ENCODE measurements at places on chromosomes 5 and 9.
A peak's percentile ranks its signal among the peaks of the same experiment; 100 is the strongest.

DNA sequence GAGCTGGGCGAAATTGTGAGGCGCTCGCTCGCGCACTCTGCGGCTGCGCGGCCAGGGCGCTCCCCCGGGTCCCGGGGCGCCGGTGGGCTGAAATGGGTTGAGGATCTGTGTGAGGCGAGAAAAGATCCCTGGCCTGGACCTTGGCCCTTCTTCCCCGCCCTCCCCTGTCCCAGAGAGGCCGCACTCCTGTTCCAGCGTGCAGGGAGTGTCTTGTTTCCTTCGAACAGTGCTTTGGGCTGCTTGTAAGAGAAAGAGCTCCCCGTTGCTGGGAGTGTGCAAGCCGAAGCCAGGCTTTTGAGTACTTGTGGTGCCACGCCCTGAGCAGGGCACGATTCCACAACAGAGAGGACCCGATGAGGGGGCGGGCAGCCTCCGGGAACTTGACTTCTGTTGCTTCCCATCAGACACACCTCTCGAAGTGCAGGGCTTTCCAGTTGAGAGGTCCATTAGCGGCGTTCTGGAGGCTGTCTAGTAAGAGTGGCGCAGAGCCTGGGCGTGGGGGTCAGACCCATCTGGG lies 535 bp downstream of the DOLPP1 start:
- peak; percentile 94 for DNase-seq

- no peak for DNase-seq
Observed at GRCh38 chr5:80348171-80348570, 28.4 kb downstream of the SPZ1 start.

- DNase-seq = no peak
Observed at GRCh38 chr5:143153332-143154119, 250.0 kb downstream of the NR3C1 start.

DNA sequence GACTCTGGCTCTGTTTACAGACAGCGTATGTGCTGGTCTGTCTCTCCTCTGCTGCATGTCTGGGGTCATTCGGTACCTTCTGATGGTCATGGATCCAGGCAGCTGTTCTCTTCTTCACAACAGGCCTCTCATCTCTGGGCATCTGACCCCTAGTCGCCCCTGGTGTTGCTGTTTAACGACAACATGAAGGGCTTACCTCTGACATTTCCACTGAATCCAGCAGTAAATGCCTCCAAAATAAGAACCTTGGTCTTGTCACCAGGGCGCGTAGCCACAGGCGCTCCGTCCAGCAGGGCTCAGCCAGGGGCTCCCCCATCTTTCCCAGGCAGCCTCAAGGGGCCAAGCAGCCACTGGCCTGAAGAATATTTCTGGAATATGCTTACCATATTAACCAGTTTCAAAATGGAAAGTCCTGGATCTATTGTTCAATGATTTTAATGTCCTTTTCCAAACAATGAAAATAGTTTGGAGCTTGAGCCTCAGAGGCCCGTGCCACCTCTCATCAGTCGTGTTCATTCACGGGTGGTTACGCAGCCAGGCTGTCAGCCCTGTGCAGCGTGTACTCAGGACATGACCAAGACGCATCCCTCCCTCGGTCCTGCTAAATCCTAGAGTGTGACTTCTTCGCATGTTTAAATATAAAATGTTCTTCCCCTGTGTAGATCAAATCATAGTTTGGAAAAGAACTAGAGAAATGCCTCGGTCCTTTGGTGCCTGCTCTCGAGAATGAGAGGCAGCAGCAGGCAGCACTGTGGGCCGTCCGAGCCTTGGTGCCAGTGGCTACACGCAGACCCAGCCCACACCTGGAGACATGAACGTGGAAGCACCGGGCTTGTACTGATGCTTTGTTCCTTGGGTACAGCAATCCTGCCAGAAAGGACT lies 30.1 kb upstream of the LRRC14B start:
- DNase-seq = no peak

DNA sequence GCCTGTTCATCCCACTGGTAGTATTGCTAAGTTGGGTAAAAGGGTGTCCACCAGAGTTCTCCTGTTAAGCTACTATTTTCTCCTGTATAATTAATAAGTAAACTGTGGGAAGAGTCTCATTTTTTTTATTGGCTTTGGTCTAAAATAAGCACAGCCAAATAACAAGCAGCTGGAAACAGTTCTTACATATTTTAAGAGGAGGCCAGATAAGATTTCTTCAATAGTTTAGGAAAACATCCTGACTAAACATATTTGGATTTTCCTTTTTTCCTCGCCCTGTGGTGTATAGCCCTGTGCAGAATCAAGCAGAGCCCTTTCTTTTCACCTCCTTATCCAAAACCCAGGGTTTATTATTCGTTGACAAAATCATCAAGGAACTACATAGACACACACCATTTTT lies 122.2 kb upstream of the ZNF608 start:
- no peak for DNase-seq

- DNase-seq = peak; percentile 5
Observed at GRCh38 chr5:17426104-17426749, 71.8 kb upstream of the TAF11L2 start.

DNA sequence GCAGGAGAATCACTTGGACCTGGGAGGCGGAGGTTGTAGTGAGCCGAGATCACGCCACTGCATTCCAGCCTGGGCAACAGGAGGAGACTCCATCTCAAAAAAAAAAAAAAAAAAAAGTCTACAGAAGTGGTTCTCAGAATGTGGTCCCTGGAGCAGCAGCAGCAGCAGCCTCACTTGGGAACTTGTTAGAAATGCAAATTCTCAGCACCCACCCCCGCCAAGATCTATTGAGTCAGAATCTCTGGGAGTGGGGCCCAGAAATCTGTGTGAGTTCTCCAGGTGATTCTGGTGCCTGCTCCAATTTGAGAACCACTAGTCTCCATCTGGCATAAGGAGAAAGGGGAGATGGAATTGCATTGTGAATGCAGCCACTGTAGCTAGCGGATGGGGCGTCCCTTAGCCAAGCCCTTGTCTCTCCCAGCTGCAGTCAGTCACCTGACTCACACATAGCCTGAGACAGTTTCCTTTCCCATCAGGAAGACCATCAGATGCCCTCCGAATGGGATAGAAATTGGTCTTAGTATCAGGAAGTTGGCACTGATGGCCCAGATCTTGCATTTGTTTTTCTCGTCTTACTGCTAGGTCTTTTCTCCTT lies 12.2 kb upstream of the PTCH1 start:
- DNase-seq = no peak

GRCh38 chr5:87051502-87052113 lies 216.1 kb upstream of the RASA1 start:
- DNase-seq = no peak

- no peak for DNase-seq
Observed at GRCh38 chr9:20569525-20569924, 52.8 kb downstream of the MLLT3 start.

DNA sequence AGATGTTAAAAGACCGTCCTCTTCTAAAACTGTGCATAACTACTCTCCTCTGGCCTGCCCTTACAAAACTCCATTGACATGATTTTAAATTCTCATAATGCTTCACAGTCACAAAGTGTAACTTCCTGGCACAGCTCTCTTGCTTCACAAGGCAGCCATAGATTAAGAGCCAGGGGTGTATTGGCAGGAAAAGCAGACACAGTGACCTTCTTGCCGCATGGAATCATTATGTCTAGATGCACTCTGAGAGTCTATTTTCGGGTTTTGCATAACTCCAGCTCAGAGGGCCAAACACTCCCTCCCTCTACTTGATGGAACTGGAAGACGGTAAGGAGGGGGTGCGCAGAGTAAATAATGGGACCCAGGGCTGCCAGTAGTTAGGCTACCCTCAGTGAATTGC lies 110.1 kb downstream of the MARCHF3 start:
- DNase-seq = no peak

DNA sequence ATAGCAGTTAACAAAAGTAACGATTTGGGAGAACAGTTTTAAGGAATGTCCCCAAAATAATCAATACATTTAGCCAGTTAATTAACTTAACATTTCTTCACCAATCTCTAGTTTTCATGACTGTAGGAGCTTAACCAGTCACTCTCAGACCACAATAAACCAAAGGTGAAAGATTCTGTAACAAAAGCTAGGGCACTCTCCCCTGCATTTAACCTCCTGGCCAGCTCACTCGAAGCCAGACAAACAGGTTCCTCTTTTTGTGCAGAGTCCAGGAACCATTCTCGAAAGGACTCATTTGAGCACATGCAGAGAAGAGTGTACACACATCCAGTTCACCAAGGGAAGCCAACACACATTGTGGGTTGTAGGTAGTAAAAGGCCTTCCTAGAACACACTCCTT lies 6.5 kb downstream of the IL7R start:
- DNase-seq = no peak

GRCh38 chr9:15211815-15212495 lies 95.1 kb downstream of the TTC39B start:
- DNase-seq = no peak
